ENCODE measurements at places on chromosomes 11 and 22.

DNA sequence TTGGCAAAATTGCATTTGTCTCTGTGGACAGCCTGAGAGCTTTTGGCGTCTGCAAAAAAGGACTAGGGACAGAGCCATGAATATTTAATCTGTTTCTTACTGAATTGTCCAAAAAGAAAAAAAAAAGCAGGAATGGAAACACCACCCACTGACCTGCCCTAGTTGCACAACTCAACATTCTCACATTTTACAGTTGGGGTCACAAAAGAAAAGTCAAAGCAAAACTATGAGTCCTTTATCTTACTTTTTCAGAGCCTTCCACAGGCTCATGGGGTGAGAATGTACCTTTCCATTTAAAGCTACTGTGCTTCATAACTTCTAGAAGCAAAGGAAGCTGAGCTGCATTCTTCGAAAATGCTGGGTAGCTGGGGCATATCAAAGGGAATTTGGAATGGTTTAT, 225.7 kb downstream of the FAM76B start:
- DNase-seq = no peak

DNA sequence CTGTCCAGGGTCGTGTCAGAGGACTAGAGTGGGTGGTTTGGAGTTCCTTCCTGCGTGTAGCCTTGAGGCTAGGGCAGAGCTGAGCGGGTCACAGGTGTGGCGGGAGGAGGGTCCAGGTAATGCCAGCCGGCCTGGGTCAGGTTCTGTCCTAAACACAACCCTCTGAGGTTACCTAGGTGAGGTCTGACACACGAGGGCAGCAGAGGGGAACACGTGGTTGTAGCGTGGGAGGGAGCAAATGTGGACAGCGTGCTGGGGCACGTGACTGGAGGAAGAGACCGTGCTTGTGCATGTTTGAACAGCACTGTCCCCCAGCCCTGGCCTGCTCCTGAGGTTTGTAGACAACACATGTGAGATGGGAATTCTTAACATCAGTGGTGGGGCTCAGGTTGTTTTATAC, 13.1 kb downstream of the MOV10L1 start:
- no peak for DNase-seq

- peak; percentile 73 for DNase-seq
Measured at GRCh38 chr22:41524809-41525449, 19.3 kb downstream of the POLR3H start.

GRCh38 chr11:92558323-92558722, 333.7 kb downstream of the FAT3 start:
- DNase-seq = no peak

GRCh38 chr11:99952816-99953215, 734.3 kb upstream of the ARHGAP42 start:
- no peak for DNase-seq

- no peak for DNase-seq
Measured at GRCh38 chr11:133029107-133029506, 503.2 kb downstream of the OPCML start.

GRCh38 chr11:100716838-100717237, 29.8 kb downstream of the ARHGAP42 start:
- no peak for DNase-seq

GRCh38 chr11:114078423-114078822, 18.9 kb downstream of the ZBTB16 start:
- no peak for DNase-seq

DNA sequence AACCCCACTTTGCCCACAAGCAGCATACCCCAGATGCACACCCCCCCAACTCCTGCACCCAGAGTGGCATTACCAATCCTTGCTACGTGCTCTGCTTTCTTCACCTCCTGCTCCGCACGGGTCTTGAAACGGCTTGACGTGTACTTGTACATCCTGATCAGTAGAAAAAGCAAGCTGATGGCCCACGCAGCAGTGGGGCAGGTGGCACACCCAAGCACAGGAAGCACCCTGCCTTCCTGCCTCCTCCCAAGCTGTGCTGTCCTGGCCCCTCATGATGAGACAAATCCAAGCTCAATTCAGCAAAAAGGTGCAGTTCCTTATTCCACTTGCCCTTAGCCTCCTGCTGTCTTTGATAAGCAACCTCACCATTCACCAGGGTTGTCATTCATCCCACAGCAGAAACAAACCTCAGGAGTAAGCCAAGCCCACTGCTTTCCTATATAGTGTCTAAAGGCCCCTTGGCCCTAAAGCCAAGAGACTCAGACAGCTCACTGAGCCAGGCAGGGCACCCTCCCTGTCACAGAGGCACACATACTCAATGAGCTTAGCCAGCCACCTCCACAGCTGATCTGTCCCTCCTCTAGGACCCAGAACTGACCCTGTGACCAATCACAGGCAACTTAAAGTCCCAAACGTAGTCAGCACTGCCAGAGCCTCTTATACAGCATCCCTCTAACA, 27.8 kb downstream of the MORC2 start:
- peak; percentile 64 for DNase-seq

DNA sequence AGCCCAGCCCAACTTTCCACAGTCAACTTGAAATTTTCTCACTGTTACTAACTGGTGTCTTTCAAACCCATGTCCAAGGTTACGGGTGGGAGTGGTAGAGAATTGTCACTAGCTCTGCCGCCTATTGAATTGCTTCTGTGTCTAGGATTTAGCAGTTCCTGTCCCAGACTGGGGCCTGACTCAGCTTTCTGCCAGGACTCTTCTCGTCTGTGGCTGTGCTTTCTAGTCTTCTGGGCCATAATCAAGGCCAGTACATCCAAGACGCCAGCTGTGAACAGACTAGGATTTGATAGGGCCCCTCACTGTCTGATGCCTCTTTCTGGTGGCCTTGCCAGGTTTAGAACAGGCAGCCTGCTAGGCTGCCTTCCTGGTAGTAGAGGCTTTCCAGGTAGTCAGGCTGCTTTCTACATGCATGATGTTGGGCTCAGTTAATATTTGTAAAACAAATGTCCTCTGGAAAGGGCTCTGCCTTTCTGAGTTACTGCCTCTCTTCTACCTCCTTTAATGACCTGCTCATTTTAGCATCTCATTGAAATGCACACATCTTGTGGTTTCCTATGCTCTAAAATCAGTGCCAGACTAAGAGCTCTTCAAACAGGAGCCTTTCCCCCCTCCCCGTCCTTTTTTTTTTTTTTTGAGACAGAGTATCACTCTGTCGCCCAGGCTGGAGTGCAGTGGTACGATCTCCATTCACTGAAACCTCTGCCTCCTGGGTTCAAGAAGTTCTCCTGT, 13.1 kb upstream of the HIKESHI start:
- peak; percentile 53 for DNase-seq

DNA sequence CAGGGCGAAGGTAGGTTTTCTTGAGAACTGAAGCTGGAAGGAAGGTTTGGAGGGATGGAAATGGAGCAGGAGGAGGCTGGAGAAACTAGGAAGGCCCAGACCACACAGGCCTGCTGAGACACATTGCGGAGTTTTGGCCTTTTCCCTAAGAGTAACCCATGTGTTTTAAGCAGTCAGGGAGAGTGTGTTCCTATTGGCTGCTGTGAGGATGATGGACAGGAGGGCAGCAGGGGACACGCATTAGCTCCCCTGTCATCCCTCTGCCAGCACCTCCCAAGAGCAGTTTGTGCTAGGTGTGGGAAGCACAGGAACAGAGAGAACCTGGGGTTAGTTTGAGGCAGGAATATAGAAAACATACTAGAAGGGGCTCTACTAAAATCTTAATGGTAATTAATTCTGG, 842.1 kb downstream of the TBC1D22A start:
- DNase-seq = no peak

GRCh38 chr11:113569391-113569790, 94.2 kb upstream of the DRD2 start:
- DNase-seq = no peak

DNA sequence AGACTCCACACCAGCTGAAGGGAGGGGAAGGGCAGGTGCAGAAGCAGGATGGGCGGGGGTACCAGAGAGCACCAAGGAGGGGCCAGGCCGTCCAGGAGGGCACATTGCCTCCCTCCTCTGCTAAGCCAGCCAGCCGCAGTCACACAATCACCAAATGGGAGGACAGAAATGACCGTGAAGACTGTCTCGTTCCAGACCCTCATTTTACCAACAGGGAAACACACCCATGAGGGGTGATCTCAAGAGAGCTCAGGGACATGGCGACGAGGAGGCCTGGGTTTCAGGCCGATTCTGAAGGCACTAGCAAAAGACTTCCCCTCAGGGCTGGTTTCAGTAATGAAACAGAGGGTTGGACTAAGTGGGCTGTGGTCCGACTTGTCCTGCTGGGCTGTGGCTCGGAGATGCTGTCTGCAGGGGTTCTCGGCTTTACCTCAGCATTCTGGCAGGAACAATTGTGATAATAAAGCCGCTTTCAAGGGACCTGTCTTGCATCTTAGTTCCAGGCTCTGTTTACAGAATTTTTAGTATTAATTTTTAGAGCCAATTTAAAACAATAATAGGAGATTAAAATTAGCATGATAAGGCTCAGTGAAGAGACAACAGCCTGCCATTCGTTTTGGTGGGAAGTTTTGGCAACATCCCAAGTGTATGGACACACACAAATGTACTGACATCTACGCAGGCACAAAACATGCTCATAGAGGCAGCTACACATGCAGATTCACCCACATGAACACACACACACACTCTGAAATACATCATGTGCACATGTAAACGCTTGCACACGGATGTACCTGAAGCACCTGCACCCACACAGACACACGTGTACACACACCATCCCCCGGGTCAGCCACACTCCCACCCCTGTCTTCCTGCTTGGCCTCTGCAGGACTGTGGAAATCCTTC, 2.0 kb upstream of the B3GAT1 start:
- DNase-seq = no peak

DNA sequence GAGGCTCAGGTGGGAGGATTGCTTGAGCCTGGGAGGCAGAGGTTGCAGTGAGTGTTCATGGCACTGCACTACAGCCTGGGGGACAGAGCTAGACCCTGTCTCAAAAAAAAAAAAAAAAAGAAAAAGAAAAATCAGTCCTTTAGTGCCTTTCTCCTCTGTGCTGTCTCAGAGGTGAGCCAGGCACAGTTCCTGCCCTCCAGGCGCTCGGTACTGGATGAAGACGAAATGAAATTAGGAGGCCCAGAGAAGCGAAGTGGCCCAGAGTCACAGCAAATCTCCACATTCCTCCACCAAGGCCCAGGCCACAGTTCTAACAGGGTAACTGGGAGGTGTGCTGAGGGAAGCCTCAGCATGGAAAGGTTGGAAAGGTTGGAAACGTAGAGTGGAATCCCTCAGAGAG, 4.9 kb downstream of the PLEKHB1 start:
- no peak for DNase-seq

DNA sequence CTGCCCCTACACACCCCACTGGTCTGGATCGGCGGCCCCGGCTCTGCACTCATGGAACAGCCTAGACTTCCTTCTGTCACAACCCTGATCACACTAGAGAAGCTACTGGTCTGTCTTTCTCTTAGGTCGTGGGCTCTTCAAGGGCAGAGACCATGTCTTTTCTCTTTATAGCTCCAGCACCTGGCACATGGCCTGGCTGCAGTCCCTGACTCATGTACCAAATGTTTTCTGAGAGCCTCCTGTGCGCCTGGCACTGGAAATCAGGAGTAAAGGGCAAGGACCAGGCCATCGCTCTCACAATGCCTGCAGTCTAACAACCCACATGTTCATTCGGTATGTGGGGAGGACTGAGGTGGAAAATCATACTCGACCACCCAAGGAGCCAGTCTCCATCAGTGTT, 7.5 kb downstream of the ASCC2 start:
- DNase-seq = no peak

DNA sequence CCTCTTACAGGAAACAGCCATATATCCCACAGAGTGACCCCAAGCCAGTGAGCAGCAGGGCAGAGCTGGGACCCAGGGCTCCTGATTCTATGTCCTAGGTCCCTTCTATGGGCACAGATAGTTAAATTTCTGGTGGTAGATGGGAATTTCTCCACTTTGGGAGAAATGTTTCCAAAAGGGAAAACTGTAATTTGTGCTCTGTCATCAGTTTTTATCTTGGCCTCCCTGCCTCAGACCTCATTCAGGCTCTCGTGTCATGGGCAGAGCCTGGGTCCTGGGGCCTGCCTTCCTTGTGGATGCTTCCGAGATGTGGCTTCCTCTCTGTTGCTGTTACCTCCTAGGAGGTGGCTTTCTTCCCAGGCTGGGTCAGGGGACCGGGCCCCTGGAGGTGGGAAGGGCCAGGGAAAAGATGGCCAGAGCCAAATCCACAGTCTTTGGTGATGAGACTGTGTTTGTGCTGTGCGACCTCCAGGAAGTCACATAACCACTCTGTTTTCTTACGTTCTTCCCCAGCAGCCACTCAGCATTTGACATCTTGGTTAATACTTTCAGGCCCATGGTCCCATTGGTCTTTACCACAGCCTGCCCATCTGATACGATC, 8.6 kb downstream of the LRRC32 start:
- DNase-seq = no peak

- DNase-seq = no peak
Measured at GRCh38 chr11:73889019-73889418, 12.2 kb downstream of the PAAF1 start.

- no peak for DNase-seq
Measured at GRCh38 chr11:127242676-127243075, 242.1 kb upstream of the KIRREL3 start.

- no peak for DNase-seq
Measured at GRCh38 chr11:118659953-118660680, 19.3 kb downstream of the TREH start.

DNA sequence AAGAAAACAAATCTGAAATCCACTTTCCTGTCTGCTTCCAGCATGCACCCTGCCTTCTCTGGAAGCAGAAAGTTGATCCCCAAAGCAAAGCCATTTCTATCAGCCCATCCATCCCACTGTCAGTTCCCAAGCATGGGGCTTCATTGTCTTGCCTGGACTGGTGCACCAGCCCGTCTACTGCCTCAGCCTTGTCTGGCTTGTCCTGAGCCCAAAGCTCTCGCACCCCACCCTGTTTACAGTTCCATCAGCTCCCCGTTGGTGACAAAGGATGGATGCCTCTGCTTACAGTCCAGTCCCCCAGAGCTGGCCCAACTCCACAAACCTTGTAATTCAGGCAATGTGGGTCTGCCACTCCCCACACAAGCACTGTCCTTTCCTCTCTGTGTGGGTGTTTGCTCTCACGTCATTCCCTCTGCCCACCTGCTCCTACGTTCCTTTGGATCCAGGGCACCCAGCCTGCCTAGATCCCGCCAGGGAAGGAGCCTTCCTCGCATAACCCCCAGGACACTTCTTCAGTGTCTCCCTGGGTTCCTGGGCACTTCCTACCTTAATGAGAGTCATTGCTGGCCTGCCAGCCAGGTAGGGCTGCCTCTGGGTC, 38.8 kb downstream of the FBLN1 start:
- no peak for DNase-seq

DNA sequence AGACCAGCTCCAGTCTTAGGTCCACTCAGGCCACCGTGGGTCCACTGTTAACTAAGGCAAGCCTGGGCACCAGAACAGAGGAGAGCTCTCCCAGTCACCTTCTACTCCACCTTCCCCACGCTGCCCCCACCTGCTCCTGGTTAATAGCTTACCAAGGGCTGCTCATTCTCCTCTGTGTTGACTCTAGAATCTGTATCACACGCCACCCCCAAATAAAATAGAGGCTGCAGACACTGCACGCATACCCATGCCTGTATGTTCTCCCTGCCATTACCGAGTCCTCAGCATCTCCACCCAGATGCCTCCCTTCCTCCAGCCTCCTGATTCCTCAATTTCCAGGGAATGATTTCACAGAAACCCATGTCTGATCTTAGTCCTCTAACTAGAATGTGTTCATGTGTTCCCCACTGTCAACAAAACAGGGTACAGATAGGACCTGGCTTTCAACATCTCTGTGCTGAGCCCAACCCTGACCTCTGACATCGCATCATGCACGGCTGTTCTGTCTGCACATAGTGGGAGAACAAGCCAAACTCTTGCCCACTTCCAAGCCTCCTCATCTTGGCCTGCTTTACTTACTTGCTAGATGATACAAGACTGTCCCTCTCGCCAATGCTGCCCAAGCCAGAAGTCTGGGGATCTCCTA, 49.8 kb downstream of the SMCO4 start:
- DNase-seq = no peak

GRCh38 chr11:60955571-60955970, 3.6 kb upstream of the SLC15A3 start:
- DNase-seq = no peak
